ENCODE measurements at places on chromosomes 1 and 21.

GRCh38 chr1:108636876-108637275 is 24.0 kb downstream of the HENMT1 start:
- DNase-seq = no peak

DNA sequence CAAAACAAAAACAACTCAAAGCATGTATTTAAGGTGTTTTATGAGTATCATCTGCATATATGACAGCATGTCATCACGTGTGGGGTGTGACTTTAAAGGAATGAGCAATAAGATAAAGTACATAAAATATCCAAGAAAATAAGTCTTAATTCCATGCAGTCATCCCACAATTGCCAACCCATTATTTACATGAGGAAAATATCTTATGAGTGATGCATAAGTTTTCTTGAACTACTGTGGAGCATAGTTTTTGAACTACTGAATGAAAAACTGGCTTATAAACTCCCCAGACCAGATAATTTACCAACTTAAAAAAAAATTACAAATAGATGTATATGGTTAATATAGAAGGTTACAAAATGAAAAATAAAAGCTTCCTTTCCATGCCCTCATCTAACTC is 29.7 kb upstream of the MTMR11 start:
- no peak for DNase-seq

DNA sequence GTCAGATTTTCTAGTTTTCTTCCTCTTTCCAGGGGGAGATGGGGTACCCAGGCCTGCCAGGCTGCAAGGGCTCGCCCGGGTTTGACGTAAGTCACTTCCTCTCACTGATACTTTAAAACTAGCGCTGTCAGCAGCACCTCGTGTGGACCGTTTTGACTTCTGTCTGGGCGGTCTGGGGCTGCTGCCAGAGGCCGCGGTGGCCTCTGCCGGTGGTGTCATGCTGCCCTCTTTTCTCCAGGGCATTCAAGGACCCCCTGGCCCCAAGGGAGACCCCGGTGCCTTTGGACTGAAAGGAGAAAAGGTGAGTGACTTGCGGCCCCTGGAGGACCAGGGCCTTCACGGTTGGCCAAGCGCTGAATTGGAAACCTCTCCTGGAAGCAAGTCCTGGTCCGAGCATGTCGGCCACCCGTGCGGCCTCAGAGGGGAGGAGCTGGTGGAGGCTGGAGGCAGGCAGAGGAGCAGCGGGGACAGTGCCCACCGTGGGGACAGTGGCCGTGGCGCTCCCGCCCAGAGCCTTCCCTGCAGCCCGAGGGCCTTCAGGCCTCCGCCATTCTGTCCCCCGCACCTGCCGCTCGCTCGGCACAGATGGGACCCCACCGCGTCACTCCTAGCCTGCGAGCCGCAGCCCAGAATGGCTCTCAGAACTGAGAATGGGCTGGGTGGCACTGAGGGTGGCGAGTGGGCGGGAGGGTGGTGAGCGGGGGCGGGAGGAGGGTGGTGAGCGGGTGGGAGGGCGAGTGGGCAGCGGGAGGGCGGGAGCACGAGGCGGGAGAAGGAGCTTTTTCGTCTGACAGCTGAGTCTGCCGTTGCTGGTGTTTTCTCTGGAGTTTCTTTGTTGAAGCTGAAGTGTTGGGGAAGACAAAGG is 9.4 kb downstream of the COL6A1 start:
- DNase-seq = no peak

GRCh38 chr1:213507472-213508223 is 456.6 kb downstream of the RPS6KC1 start:
- DNase-seq = no peak

DNA sequence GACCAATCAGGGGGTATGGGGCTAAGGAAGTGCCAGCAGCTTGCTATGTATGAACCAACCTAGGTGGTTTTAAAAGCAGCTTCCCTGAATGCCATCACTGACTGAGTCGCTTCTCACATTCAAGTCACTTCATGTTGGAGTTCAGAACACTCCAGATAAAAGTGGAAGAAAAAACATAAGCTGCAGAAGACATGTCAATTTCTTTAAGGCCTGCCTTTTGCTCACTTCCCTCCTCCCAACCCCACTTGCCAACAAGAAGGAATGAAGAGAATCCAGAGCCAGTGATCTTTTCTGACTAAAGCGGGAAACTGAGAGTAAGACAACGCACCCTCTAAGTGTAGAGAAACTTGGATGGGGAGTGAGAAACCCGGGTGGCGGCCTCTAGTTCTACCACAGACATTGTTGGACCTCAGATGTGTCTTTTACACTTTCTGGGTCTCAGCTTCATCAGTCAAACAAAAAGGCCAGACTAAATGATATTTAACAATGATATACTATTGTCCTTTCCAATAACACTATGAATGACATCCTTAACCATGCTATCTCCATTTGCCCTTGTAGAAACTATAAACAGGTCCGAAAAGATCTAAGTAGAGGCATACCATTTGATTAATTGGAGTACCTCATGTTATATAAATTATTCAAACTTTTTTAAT is 54.1 kb downstream of the LUZP1 start:
- DNase-seq = no peak

DNA sequence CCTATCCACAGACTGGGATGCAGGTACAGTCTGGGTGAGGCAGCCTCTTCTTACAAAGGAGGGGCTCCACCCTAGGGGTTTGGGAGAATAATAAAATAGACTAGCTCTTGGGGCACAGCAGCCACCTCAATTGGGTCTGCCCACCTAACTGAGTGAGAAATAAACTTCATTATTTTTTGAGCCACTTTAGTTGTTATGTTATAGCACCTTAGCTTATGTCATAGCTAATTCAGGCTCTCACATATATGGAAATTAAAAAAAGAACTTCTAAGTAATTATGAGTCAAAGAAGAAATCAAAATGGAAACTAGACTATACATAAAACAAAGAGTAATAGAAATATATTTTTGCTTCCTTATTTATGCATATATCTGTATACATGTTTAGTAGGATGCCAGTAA is 318.5 kb upstream of the B3GALT2 start:
- no peak for DNase-seq

GRCh38 chr21:24727803-24728440 is 879.4 kb downstream of the MRPL39 start:
- no peak for DNase-seq

DNA sequence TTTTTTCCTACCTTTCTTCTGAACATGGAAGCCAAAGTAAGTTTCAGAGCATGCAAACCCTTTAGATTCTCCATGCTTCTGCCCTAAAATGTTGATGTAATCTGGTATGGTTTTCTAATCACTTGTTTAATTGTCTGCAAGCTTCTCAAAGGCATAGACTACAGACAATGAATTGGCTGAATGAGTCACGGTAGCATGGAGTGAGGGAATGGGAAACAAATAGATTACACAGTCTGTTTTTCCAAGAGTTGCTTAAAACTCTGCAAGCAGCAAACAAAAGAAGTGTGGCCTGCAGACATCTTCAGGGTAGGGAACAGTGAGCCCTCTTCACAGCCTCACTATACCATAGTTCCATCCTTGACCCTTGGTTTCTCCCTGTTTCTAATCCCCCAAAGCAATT is 326.0 kb downstream of the BARHL2 start:
- no peak for DNase-seq

- no peak for DNase-seq
These were observed 37.9 kb downstream of the CXADR start for GRCh38 chr21:17550671-17551308.

DNA sequence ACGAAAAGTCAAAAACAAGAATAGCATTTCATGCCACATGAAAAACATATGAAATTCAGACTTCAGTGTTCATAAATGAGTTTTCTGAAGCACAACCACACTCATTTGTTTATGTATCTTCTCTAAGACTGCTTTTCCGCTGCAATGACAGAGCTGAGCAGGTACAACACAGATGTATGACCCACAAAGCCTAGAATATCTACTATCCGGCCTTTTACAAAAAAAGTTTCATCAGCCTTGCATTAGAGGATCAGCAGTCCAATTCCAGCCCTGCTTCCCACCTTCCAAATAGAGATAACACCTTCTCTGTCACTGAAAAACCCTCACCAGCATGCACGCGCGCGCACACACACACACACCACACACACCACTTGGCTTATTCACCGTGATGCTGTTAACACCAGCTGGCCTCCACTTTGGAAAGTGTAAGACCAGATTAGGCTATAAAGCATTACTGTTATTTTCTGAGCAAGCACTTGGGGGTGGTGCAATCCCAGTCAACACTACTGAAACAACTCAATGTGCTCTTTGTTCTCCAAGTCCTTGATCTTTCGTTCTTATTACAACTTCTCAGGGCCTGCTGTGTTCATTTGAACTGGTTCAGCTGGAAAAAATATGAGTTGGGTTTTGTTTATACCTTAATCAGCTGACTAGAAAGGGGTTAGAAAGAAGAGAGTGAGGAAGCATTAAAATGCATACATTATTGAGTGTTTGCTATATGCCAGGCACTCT is 90.0 kb downstream of the GLUL start:
- DNase-seq = no peak

DNA sequence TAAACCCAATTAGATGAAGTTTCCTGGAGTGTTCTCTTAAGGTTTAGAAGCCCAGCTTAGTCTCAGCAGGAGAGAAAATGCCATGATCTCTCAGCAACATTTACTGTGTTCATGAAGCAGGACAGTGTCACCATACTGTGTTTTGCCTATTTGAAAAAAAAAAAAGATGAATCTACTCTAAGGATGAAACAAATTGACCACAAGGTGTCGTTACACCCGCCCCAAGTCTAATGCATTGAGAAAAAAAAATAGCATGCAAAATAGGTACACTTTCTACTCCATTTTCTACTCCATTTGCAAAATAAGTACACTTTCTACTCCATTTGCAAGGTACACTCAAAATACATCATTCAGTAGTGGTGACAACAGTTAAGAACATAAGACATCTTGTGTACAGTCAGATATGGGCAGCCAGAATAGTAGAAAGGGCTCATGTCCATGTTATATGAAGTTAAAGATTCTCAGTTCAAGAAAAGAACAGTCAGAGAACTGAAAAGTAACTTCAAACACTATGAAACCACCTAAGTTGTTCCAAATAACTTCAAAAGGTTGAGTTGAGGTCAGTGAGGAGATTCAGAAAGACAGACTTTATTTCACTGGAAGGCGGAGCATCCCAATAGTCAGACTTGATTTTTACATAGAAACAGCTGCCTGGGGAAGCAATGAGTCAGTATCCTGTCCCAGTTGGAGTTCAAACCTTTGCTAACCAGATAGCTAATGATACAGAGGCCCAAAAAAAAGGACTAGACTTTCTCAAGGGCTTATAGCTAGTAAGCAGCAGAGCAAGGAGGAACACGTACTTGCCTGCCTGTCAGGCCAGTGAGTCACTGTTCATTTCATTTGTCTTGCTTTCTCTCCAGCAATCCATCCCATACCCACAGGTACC is 13.3 kb downstream of the PLPPR5 start:
- peak; percentile 2 for DNase-seq

- no peak for DNase-seq
These were observed 7.8 kb downstream of the ETS2 start for GRCh38 chr21:38813547-38813946.

GRCh38 chr1:59666106-59666505 is 148.6 kb upstream of the HOOK1 start:
- no peak for DNase-seq

GRCh38 chr1:221294242-221294641 is 415.0 kb downstream of the HLX start:
- DNase-seq = no peak

DNA sequence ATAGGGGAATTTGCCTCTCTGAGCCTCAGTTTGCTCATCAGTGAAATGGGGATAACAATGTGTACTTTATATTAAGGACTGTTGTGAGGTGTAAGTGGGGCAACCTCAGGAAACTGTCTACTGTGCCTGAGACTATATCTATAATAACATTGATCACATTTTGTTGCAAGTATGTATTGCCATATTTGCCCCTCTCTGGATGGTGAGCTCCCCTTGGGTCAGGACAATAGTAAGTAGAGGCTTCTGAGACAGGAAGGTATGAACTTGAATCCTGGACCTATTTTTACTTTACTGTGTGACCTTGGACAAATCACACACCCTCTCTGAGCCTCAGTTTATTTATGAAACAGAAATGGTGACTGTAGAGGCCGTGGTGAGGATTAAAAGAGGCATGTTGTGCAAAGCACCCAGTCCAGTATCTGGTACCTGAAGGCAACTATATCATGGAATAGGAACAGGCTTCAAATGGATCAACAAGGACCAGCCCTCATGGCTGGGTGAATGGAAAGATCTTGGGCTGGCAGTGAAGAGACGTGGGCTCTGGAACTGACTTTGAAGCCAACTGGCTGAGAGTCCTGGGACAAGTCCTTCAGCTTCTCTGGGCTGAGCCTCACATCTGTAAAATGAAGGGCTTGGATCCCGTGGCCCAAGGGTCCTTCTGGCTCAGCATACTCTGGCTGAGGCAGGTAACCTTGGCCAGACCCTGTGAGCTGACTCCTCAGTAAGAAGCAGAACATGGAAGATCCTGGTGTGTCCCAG is 35.0 kb upstream of the ID3 start:
- DNase-seq = no peak

DNA sequence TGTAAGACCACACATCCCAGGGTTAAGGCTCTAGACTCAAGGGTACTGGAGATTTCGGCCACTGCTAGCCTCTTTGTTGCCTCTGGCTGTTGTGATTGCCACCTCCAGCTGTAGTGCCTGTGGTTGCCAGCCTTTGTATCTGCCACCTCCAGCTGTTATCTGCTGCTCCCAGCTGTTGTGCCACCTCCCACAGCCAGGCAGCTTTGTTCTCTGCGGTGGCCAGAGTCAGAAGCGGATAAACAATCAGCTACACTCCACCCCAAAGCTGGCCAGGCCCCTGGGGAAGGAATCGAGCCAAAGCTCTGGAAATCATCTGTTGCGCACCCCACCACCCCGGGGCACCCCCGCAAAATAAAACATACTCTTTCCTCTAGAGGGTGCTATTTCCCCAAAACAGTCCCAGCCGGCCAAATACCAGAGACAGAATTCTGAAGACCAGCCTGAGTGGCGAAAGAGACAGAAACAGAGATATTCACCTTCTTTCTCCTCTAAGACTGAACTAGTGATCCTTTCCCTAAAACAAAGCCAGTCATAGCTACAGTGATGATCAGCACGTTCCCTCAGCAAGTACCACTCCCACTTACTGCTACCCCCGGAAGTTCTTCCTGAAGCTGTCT is 14.8 kb upstream of the PIGM start:
- peak; percentile 20 for DNase-seq

- no peak for DNase-seq
These were observed 372.9 kb upstream of the NFIA start for GRCh38 chr1:60709426-60709825.

DNA sequence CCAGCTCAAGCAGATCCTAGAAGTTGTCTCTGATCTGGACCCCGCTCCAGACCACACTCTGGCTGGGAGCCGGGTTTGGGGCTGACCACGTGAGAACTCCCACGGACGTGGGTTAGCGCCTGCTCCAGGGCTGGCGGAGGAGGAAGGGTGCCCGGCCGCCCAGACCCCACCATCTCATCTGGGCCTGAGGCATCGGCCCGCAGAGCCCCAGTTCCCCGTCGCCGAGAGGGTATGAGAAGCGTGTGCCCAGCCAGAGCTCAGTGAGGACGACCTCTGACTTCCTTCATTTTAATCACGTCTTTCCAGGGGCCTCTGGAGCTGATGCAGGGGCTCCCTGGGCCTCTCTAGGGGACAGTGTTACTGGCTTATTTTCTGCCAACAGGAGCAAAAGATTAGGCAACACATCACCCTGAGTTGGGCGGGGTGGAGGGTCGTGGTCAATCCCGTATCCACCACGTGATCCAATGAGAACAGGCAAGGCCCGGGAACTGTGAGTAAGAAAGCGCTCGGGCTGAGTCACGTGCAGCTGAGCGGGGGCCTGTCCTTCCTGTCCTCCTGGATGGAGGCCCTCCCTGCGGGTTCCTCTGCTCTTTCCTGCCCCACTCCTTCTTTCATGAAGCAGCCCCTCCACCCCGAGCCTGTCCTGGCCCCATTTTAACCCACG is 81.1 kb downstream of the SIK1 start:
- no peak for DNase-seq

Data from stimulated activated CD4-positive, alpha-beta T cell treated with anti-CD3 and anti-CD28 coated beads, Interleukin-4, amount 100 ng/mL, for 4 hours (primary cell).